Psoas muscle (tissue), 8 donors: ENCODE measurements at places on chromosomes 7 and 10. TPM values are rescaled to one million over a fixed set of nuclear protein-coding genes. Genes with fewer than 3 reads are reported as not detected.

Gene TMEM236
- polyA plus RNA-seq = 0.93 TPM

Gene CASP2
- 1.4 TPM for polyA plus RNA-seq

Gene HOXA10
- polyA plus RNA-seq = 17.2 TPM

Gene SLC16A12
- 0.74 TPM for polyA plus RNA-seq

Gene CALML5
- polyA plus RNA-seq = not detected

Gene WBP1L
- 26.4 TPM for polyA plus RNA-seq

Gene LIPM
- polyA plus RNA-seq = not detected

Gene ACBD7
- 0.06 TPM for polyA plus RNA-seq

Gene RALA
- polyA plus RNA-seq = 15.1 TPM

Gene LSM8
- 22.6 TPM for polyA plus RNA-seq
